ENCODE measurements at places on chromosomes 5 and 9. TPM values are rescaled to one million over a fixed set of nuclear protein-coding genes. Genes with fewer than 3 reads are reported as not detected.

The CYLC2 gene
- not detected for polyA plus RNA-seq

The BHMT gene
- not detected for polyA plus RNA-seq

The FOXD4L5 gene
- not detected for polyA plus RNA-seq

The CCDC192 gene
- polyA plus RNA-seq = not detected

GRCh38 chr5:5344606-5345005, 77.9 kb upstream of the ICE1 start:
- DNase-seq = no peak

DNA sequence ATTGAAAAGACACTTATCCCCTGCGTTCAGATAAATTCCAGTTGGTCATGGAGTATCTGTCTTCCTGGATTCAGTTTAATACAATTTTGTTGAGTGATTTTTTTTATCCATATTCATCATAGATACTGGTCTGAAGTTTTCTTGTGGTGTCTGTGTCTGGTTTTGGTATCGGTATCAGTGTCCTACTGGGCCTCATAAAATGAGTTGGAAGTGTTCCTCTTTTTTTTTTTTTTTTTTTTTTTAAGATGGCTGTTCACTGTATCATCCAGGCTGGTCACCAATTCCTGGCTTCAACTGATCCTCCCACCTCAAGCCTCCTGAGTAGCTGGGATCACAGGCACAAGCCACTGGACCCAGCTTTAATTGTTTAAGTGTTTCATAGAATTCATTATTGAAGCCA, 2.9 kb upstream of the CAMSAP1 start:
- DNase-seq = no peak

- DNase-seq = peak; percentile 75
Observed at GRCh38 chr9:124392871-124393460, 22.3 kb downstream of the PSMB7 start.

DNA sequence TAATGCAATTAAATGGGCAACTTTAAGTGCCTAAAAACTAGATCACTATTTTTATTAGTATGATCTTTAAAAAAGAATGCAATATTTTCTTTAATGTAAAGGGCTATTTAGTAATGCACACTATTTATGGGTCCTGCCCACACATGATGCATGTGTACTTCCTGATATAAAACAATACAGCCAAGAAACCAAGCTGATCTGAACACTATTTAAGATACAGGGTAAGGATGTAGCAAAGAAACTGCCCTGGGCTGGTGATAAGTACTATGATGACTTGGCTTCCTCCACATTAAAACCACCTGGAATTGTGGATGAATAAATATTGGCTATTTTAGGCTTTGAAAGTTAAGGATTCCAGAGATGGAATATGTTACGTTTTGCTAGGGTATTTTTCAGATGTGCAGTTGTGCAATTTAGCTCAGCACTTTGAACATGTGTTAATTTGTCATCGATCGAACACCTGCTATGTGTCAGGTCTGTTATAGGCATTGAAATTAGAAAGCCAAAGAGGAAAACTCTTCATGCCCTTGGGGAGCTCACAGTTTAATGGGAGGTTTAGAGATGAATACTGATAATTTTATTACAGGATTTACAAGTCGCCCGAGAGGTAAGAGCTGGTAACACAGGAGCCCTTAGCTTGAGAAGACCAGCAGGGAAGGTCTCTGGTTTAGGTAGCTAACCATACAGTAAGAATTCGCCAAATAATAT, 276.7 kb downstream of the PLK2 start:
- peak; percentile 24 for DNase-seq

GRCh38 chr5:67206929-67207328, 10.3 kb upstream of the CD180 start:
- DNase-seq = peak; percentile 13

GRCh38 chr9:35940458-35941407, 17.2 kb downstream of the OR2S2 start:
- no peak for DNase-seq

DNA sequence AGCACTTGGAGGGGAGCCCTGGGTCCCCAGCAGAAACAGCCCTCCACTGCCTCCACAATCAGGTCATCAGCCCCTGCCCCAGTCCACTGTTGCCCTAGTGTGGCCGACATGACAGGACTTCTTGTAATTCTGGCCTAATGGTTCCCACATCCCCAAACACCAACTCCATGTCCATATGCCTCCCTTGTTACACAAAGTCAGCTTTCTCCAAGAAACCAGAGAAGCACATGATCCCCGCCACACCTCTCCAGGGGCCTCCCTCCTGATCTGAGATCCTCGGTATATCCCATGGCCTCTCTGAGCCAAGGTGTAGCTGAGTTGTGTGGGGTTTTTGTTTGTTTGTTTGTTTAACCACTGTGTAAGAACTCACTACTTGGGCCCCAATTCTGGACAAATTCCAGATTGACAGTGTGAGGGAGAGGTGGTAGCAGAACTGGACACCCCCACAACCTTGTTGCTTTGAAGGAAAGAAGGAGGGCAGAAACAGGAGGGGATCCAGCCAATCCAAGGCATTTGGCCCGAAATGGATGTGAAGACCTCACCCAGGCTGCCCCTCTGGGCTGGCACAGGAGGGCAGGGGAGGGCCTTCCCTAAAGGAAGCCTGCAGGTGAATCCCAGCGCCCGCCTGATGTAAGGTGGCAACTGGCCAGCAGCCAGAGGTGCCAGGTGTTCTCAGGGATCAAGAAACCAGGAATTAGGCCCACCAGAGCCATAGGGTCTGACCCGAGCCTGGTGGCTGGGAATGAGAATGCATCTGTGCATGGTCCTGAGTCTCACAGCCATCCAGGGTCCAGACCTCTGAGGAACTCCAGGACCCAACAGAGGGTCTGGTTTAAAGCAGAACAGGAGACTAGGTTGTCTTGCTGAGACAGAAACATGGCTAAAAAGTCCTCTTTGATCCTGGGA, 13.4 kb downstream of the IRF1 start:
- DNase-seq = no peak

GRCh38 chr9:123657099-123657498, 272.8 kb downstream of the DENND1A start:
- no peak for DNase-seq

GRCh38 chr9:37656936-37657335, 6.2 kb downstream of the FRMPD1 start:
- no peak for DNase-seq

DNA sequence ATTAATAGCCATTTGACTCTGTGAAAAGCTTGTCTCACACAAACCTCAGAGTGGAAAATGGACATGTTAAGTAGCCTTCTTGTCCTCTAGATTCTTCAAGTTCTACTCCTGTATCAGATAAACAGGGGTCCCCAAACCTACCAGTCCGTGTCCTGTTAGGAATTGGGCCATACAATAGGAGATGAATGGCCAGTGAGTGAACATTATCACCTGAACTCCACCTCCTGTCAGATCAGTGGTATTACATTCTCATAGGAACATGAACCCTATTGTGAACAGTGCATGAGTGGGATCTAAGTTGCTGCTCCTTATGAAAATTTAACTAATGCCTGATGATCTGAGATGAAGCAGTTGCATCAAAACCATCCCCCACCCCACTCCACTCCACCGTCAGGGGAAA, 136.3 kb downstream of the TMEM232 start:
- DNase-seq = peak; percentile 9

- no peak for DNase-seq
Observed at GRCh38 chr9:33143241-33143661, 23.9 kb downstream of the B4GALT1 start.

GRCh38 chr5:157025093-157025698, 33.7 kb downstream of the HAVCR1 start:
- DNase-seq = no peak

DNA sequence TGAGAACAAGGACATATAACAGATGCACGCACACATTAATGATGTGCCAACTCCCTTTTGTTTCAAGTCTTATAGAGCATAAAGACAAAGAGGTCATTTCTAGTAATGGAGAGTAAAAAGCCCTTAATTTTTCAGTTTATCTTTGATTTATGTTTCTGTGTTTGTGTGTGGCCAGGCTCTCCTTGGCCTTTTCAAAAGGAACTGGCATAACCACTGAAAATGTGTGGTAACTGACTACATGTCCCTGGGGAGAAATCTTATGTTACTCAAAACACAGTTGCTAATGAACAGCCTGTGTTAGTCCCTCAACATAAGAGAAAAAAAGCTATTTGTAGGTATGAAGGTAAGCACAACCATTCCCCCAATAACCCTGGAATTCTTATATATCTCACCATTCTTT, 47.6 kb upstream of the SHOC1 start:
- no peak for DNase-seq

- peak; percentile 57 for DNase-seq
Observed at GRCh38 chr9:95313010-95313498, 4.5 kb downstream of the FANCC start.

DNA sequence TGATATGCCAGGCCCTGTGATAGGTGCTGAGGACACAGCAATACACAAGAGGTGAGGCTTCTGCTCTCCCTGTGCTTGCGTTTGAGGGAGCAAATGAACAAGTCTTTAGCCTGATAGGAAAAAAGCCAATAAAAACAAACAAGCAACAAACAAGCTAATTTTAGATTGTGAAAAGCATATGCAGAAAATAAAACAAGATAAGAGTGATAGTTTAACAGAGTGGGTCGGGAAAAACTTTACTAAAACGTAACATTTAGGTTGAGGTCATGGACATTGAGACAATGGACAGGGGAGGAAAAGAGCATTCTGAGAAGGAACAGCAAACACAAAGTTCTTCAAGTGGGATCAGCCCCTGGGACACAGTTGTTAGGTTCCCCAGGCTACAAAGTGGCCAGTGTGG, 4.3 kb downstream of the SMIM3 start:
- peak; percentile 10 for DNase-seq

DNA sequence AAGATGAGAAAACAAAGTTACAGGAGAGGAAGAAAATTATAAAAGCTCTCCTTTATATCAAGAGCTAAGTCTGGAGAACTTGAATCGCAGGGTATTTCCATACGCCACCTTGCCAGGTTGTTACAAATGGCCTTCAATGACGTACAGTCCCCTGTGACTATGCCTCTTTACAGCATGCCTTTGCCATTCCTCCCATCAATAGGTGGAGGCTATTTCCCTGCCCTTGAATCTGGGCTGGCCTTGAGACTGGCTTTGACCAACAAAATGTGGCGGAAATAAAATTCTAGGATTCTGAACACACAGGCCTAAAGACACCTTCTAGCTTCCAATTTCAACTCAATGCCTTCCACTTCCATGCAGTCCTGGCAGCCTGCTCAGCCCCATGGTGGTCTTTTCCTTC, 45.7 kb downstream of the TSSK1B start:
- no peak for DNase-seq

All from endothelial cell of umbilical vein (primary cell).